Fibroblast of skin of left quadriceps (primary cell): ENCODE measurements at places on chromosomes 6 and 20.

GRCh38 chr20:63264519-63264918 is 8.1 kb upstream of the ARFGAP1 start:
- no peak for DNase-seq

- DNase-seq, result no peak
Observed at GRCh38 chr6:20102397-20103073, 109.7 kb downstream of the MBOAT1 start.

GRCh38 chr20:61256365-61256764 is 4.3 kb downstream of the CDH4 start:
- DNase-seq, result no peak

- no peak for DNase-seq
Observed at GRCh38 chr6:7106752-7107577, 796 bp upstream of the RREB1 start.

DNA sequence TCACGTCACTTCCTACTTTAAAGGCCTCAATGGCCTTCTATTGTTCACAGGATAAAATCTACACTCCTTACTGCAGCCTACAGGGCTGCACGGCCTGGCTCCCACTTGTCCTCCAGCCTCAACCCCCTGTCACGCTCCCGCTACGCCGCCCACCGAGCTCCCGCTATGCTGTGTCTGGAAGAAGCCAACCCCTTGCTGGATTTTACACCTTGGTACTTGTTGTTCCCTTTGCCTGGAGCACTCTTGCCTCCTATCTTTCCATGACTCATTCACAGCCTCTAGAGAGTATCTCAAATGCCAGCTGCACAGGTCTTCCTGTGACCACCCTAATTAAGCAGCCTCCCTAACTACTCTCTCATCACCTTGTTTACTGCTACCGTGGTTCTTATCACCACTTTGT is 259.9 kb downstream of the PRKN start:
- no peak for DNase-seq

DNA sequence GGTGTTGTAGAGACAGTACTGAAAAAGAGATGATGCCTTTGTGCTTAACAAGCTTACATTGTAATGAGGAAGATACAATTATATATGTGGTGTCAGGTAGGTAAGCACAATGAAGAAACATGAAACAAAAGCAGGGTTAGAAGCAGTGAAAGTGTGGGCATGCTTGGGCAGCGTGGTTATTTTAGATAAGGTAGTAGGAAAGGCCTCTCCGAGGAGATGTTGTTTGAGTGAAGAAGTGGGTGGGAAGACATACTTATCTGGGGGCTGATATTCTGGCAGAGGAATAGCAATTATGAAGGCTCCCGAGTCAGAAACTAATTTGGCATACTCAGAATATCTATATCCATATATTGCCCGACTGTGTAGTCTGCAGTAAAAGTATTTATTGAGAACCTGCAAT is 4.7 kb downstream of the CDKAL1 start:
- no peak for DNase-seq

DNA sequence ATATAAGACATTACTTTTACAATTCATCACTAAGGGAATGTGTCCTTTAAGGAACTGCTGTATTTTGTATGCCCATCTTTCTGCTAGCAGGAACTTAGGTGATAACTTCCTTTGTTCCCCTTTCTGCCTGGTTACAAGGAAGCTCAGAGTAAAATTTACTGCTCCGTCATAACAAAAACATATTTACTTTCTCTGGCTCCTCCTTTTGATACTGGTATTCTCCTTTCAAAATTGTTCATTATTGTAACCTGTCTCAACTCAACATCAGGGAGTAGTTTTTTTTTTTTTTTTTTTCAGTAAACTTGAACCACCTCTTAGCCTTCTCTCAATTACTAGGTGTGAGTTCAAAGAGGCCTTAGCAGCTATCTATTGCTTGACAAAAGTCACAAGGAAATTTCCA is 37.1 kb downstream of the RIPOR2 start:
- DNase-seq, result no peak

DNA sequence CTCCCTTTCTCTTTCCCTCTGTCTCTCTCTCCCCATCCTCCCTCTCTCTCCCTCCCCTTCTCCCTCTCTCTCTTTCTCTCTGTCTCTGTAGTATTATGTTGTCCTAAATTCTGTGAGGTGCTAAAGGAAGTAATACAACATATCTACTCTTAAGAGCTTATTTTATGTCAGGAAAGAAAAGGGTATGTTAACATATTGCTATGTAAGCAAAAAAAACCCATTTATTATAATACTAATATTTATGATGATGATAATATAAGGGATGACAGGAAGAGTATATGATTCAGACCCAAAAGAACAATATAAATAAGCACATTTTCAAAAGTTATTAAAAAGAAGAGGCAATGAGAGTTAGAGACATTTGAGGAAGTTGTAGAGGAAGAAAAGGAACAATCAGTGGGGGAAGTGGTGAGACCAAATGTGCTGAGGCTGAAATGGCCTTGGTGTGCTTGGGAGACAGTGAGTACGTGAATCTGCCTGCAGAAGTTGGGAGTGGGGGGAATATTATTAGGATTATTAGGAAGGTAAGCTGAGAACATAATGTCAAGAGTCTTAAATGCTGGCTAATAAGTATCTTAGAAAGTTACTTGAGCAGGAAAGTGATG is 303.6 kb upstream of the FERMT1 start:
- DNase-seq, result no peak

DNA sequence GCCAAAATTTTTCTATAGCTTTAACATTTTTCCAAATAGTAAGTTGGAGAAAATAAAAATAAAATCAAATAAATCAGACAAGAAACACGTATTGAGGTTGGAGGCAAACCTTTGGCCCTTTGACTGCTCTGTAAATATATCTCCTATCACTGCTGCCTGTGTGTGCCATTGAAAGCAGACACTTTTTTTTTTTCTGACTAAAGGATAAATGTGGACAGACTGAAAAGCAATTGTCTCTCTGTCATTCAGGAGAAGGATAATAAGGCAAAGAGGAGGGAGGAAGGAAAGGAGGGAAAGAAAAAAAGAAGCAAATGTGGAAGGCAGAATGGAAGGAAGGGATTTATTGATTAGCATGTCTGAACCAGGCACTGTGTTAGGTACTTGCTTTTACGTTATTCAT is 85.2 kb upstream of the SULF2 start:
- no peak for DNase-seq

DNA sequence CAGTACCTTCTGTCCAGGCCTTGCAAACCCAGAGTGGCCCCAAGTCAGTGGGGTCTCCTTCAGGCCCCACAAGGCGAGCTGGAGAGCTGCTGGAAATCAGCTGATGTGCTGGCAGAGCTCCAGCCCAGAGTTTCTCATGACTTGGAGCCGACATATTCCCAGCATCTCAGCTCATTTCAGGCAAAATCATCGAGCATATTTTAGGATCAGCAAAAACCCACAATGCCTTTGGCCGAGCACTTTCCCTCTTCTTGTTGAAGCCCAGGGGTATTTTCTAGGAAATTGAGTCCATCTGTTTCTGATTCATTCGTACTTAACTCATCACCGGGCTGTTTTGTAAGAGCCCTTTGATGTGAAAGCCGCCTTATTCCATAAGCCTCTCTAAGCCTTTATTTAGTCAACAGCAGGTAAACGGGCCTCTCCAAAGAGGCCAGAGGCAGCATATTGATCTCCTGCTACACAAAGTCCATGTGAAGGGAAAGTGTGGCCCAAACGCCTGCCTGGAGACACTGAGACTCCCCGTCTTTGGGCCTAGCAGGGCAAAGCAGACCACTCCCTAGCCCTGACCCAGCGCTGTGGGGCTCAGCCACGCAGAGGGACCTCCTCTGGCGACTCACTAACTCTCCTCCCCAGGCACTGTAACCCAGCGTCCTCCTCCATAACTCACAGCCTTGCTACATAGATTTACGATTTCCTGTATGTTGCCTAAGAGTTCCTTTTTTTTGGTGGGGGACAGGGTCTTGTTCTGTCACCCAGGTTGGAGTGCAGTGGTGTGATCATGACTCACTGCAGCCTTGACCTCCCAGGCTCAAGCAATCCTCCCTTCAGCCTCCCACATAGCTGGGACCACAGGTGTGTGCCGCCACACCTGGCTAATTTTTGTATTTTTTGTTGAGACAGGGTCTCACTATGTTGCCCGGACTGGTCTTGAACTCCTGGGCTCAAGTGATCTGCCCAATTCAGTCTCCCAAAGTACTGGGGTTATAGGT is 12.1 kb upstream of the C20orf203 start:
- peak; percentile 94 for DNase-seq

DNA sequence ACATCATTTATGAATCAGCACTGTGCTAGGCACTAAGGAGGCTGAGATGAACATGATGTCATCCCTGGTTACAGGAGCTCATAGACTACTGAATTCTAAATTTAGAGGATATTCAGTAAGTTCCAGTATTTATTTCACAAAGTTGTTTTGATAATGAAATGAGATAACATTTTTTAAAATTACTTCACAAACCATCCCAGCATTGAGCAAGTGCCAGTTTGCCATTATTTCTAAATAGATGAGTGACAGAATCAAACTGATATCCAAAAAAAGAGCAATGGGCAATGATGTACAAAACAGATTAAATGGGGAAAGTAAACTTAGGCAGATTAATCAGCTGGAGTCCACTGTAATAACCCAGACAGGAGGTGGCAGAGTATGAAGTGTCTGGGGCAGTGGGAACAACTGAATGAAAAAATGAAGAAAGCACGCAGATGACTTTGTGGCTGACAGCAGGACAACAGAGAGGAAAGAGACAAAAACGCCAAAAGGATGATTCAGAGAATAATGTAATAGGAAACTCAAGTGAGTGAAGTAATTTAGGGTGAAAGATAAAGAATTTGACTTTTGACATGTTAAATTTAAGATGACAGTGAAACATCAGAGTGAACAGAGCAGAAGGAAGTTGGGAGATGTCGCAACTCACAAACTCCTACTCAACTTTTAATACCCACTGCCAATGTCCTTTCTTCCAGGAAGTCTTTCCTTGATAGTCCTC is 70.2 kb downstream of the RCAN2 start:
- no peak for DNase-seq
